ENCODE measurements at places on chromosomes 5 and 9.

GRCh38 chr9:129250786-129251185 lies 72.7 kb upstream of the IER5L start:
- no peak for DNase-seq

- no peak for DNase-seq
These were observed 270.9 kb upstream of the IL12B start for GRCh38 chr5:159601216-159601615.

DNA sequence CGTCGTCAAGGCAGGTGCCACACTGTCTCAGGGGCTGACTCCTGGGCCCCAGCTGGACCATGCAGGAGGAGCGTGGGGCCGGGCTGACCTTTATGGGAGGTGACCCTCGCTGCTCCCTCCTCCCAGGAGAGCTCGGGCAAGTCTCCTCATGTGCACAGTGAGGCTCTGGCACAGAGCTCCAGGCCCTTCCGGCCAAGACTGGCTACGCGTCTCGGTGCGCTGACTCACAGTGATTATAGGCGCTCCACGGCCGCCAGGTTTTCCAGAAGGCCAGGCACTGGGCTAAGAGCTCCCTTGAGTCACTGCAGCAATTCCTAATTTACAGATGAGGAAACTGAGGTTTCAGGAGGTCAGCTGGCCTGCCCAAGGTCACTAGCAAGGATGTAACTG lies 47.4 kb downstream of the VAV2 start:
- DNase-seq: no peak

GRCh38 chr9:96565671-96566497 lies 53.8 kb downstream of the CDC14B start:
- no peak for DNase-seq

GRCh38 chr9:4333231-4333740 lies 33.4 kb upstream of the GLIS3 start:
- no peak for DNase-seq

- no peak for DNase-seq
These were observed 1325.0 kb upstream of the DMAC1 start for GRCh38 chr9:9124616-9125015.

GRCh38 chr9:121360601-121361374 lies 9.3 kb downstream of the STOM start:
- no peak for DNase-seq

- no peak for DNase-seq
These were observed 735.2 kb upstream of the DMAC1 start for GRCh38 chr9:8534828-8535227.

DNA sequence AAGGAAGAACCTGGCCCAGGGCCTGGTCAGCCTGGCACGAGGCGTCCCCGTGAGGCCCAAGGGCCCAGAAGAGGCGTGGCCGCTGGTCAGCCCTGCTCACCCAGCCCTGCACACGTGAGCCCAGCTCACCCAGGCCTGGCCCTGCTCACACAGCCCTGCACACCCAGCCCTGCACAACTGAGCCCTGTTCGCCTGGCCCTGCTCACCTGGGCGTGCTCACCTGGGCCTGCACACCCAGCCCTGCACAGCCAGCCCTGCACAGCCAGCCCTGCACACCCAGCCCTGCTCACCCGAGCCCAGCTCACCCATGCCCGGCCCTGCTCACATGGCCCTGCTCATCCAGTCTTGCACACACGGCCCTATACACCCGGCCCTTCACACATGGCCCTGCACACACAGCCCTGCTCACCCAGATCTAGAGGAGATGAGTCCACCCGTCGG lies 2.1 kb downstream of the ZDHHC11 start:
- no peak for DNase-seq

DNA sequence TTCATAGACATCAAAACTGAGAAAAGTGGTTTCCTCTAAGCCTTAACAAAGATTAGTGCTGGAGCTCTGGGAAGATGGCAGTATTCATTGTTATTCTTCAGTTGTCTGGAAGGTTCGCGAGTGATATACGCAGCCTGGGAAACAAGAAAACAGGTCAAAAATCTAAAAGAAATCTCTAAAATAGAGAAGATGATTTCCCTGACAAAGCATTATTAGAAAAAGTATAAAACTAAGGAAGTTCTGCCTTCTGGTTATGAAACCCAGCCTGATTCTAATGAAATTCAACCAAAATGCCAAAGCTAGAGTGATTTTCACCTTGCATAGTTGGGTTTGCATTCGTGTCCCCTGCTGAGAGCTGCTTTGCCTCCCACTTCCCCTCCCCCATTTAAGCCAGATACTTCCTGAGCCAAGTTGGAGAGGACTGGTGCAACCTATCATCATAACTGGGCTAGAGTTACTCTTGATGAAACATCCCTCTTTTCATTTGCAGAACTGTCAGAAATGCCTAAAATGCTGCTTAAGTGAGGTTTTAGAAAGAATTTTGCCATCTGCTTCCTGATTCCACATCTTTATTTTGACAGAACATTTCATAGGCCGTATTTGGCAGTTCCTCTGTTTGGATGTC lies 48.4 kb downstream of the NDFIP1 start:
- no peak for DNase-seq
